Progenitor cell of endocrine pancreas (in vitro differentiated cells): ENCODE measurements at places on chromosomes 5 and 9. TPM values are rescaled to one million over a fixed set of nuclear protein-coding genes. Genes with fewer than 3 reads are reported as not detected.

PCDHB7 gene
- 0.93 and 1.1 TPM in 2 replicates for total RNA-seq

RLN2 gene
- total RNA-seq = 4.0 and 4.4 TPM in 2 replicates

- no peak for DNase-seq
- H3K4me3 ChIP-seq = no peak overlapping the region
- no peaks in the 10 kb centered on the region for H3K36me3 ChIP-seq
- H3K27ac ChIP-seq = no peak overlapping the region
These were observed 93.7 kb downstream of the SNCAIP start for GRCh38 chr5:122405751-122406150.

DNA sequence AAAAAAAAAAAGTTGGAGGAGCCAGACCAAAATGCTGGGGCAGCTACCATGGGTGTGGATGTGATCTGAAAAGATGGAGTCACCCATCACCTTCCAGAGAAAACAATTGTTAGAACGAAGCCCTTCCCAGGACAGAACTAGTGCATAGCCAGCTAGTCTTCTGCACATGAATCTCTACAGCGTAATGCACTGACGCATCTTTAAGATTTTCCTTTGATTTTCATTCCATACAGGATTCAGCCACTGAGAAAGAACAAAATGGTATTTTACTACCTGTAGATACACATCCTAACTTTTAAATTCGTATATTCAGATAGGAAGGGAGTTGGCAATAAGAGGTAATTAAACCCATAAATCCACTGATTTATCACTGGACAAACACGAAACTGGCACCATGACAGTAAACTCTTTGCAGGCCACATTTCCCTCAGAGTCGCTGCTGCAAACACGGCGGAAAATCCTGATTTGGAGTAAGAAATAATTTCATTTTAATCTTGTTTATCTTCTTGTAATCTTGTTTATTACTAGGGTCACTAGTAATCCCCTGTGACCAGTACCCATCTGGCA lies 206.6 kb downstream of the SPOCK1 start:
- H3K4me3 ChIP-seq = no peak overlapping the region
- no peak for DNase-seq
- H3K27ac ChIP-seq = no peak overlapping the region
